ENCODE measurements at places on chromosomes 11 and 22.
A peak's percentile ranks its signal among the peaks of the same experiment; 100 is the strongest.

GRCh38 chr11:2835296-2835695 lies 50.3 kb downstream of the CDKN1C start:
- no peak for DNase-seq

- DNase-seq, result no peak
Observed at GRCh38 chr11:19770277-19770676, 57.6 kb downstream of the NAV2 start.

DNA sequence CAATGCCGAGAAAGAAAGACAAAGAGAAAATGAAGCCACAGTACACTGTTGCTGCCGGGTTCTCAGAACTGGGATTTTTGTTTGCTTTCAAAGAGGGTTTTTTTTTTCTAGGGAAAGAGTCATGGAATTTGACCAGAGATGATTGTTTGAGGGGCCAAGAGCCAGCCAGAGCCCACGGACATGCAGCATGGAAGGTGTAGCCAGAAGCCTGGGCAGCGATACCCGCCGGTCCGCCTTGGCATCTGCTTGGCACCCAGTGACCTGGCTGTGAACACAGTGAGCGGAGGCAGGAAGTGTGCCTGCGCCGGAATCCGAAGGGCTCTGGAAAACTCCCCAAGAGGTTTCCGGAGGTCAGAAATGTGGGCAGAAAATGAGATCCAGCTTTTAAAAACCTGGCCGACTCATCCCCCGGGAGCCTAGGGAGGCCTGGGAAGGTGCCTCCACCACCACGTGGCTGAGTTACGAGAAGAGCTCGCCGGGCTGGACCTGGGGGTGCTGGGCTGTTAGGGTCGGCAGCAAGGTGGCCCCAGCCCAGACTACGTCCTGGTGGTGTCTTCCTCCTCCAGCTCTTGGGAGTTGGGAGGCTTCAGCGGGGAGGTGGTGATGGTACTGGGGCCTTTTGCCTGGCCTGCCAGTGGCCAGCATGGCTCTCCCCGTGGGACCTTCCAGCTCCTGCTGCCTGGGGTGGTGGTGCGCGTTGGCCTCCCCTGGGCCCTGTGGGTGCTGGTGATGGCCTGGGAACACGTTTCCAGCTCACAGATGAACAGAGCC lies 61.6 kb upstream of the PPARA start:
- no peak for DNase-seq

GRCh38 chr11:70109006-70109405 lies 30.9 kb downstream of the ANO1 start:
- no peak for DNase-seq

DNA sequence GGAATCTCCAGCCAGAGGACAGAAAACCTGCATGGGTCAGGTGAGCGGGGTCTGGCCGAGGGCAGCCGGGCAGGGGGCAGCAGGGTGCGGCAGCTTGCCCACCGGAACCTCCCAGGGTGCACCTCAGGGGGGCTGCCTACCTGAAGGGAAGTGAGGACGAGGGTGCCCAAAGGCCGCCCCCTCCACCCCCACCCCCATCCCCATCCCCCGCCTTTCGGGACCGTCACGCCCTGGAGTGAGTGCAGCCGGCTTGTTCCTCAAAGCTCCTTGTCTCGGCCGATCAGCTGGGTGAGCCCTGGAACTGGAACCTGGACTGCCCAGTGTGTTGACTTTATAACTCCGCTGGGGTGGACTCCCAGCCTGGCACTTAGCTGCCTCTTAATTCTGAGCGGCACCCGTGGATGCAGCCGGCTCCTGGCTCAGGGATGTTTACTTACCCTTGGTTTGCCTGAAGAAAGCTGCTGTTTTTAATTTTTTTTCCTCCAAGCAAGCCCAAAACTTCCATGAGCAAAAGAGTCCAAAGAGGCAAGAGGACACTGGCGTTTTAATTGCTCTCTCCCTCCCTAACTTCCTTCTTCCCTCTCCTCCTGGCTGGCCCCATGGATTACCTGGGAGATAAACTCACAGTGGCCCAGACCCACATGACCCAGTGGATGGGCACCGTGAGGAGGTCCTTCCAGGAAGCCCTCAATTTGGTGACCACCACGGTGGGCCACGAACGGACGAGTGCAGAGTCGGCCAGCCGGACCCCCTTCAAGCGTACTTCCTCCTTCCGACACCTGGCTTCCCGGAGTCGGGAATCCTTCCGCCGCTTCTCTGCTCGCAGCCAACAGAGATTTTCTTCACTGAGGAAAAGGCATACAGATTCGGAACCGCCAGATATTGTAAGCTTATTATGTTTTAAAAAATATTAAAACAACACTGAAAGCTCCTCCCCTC lies 87.8 kb upstream of the CRYBB3 start:
- DNase-seq, result no peak

DNA sequence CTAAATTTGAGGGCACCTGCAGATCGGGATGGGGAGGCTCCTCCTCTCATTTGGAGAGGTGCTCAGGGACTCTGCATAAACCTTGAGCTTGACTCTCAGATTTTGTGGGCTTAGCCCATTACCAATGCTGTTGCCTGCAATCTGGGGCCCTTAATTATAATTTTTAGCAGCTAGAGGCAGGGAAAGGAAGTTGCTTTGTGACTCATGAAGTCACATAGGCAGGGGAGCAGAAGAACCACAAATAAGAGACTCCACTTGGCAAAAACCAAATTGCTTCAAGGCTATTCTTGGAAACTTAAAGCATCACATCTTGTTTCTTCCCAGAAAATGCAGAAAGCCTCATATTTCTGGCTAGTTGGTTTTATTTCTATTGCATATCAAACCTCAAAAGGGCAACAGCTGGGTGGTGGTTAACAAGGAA lies 46.9 kb downstream of the MICAL2 start:
- DNase-seq, result no peak

GRCh38 chr11:36724742-36725385 lies 126.8 kb upstream of the RAG2 start:
- no peak for DNase-seq

DNA sequence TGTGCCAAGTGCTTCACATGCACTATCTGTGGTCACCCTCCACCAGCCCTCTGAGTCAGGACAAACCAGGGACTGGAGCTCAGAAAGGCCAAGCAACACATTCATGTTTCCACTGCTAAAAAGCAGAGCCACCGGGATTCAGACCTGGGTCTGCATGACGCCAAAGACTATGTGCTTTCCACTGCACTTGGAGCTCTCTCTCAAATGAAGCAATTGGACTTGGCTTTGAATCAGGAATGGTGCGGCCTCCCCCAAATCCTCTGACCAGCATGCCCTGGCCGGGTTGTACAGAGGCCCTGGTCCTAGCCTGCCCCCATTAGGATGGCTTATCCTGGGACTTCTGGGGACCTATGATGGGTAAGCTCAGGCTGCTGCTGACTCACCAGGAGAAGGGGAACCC lies 80.7 kb downstream of the PKNOX2 start:
- no peak for DNase-seq

GRCh38 chr11:75454987-75455386 lies 22.0 kb upstream of the KLHL35 start:
- DNase-seq, result no peak

- DNase-seq, result no peak
Observed at GRCh38 chr22:35489239-35489638, 51.4 kb upstream of the RASD2 start.

DNA sequence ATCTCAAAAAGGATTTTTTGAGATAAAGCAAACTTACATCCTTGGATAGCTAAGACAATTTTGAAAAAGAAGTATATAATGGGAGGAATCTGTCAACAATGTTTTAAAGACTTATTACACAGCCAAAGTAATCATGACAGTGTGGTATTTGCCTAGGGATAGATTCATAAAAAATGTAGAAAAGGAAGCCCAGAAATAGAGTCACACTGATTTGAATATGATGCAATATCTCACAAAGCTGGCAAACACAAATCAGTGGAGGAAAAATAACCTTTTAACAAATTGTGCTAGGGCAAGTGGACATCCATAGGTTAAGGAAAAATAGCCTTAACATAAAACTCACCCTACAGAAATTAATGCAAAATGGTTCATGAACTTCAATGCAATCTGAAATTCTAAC lies 6.0 kb downstream of the XKR3 start:
- no peak for DNase-seq

GRCh38 chr11:22957786-22958185 lies 97.5 kb upstream of the CCDC179 start:
- DNase-seq, result no peak

DNA sequence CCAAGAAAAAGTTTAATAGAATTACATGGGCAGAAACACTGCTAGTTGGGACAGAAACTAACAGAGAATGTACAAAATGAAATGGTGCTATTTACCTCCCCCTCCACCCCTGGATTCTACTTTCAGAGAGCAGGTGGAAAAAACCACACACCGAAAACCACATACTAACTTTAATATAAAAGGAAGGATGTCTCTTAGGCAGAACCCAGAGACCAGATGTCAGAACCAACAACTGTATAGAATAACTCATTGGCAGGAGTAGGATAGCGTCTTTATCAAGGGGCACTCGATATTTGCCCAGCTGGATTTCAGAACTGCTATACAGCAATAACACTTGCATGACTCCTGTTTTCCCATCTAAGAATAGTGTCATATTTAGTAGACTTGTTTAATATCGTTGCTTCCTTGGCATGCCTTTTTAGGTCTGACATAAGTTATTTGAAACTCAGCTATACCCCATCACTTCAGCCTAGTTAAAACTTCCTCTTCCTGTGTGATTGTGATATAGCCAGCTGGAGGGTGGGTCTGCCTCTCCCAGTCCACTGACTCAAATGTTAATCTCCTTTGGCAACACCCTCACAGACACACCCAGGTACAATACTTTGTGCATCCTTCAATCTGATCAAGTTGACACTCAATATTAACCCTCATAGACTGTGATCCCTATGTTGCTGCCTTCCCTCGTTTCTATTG lies 1.2 kb downstream of the SLC22A25 start:
- no peak for DNase-seq

GRCh38 chr22:36463783-36464184 lies 17.7 kb downstream of the TXN2 start:
- DNase-seq, result no peak

- no peak for DNase-seq
Observed at GRCh38 chr11:127521413-127521812, 520.8 kb upstream of the KIRREL3 start.

- no peak for DNase-seq
Observed at GRCh38 chr22:29703569-29704195, 16.1 kb upstream of the CABP7 start.

- no peak for DNase-seq
Observed at GRCh38 chr11:93340223-93340622, 9.7 kb downstream of the DEUP1 start.

- DNase-seq, result no peak
Observed at GRCh38 chr11:129143335-129143734, 48.8 kb downstream of the ARHGAP32 start.

DNA sequence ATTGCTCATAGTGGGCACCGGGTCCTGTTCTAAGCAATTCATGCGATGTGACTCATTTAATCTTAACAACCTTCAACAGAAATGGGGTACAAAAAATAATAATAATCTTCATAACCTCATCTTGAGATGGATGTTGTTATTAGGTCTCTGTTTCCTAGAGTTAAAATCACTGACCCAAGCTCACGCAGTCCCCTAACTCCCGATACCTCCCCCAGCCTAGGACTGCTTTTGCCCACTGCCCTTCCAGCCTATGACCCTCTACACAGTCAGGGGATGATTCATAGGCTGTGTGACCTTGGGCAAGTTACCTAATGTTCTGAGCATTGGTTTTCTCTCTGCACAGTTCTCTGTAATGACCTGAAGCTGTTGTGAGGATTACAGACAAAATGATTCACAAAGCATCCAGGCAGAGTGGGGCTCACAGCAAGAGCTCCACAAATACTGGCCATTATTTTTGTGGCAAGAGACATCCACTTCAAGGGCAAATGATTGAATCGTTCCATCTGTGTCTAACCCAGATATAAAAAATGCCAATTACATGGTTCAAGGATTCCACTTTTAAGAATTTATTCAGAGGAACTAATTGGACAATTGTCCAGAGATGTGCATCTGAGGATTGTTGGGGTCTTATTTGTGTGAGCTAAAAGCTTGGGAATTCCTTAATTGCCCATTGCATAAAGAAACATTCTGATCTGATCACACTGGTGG lies 20.0 kb downstream of the MTFP1 start:
- no peak for DNase-seq

GRCh38 chr11:36095716-36096115 lies 151.9 kb downstream of the LDLRAD3 start:
- DNase-seq, result no peak

- peak; percentile 65 for DNase-seq
Observed at GRCh38 chr11:44094260-44094868, 1.1 kb upstream of the EXT2 start.

DNA sequence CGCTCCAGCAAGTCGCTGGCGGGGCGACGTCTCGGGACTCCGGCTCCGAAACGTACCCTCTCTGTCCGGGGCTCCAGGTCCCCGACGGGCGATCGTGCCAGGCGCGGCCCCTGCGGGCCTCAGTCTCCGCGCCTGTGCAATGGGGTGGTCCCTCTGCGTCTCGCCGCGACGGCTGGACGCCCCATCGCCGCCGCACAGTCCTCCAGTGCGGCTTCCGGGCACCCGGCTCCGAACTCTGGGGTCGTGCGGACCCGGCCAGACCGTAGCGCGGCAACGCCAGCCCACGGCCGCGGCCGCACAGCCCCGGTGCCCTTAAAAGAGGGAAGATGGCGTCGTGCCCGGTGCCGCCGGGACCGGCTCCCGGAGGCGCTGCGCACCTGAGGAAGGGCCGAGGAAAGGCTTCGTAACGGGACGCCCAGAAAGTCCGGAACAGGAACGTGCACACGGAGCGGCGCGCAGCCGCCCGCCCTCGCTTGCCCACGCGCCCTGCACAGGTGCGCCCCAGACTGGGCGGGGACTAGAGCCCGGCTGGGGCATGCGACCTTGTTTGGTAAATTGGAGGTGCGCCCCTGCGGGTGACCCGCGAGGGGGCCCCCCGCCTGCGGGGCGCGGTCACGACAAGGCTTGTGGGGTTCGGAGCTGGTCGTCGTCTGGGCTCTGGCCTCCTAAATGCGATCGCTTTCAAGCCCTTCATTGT lies 525 bp downstream of the BIK start:
- DNase-seq, result peak; percentile 17

GRCh38 chr22:22103078-22103875 lies 120.7 kb upstream of the TOP3B start:
- no peak for DNase-seq

GRCh38 chr22:39570226-39570625 lies 327 bp upstream of the CACNA1I start:
- no peak for DNase-seq

- no peak for DNase-seq
Observed at GRCh38 chr22:20786048-20786447, 12.1 kb downstream of the SERPIND1 start.

DNA sequence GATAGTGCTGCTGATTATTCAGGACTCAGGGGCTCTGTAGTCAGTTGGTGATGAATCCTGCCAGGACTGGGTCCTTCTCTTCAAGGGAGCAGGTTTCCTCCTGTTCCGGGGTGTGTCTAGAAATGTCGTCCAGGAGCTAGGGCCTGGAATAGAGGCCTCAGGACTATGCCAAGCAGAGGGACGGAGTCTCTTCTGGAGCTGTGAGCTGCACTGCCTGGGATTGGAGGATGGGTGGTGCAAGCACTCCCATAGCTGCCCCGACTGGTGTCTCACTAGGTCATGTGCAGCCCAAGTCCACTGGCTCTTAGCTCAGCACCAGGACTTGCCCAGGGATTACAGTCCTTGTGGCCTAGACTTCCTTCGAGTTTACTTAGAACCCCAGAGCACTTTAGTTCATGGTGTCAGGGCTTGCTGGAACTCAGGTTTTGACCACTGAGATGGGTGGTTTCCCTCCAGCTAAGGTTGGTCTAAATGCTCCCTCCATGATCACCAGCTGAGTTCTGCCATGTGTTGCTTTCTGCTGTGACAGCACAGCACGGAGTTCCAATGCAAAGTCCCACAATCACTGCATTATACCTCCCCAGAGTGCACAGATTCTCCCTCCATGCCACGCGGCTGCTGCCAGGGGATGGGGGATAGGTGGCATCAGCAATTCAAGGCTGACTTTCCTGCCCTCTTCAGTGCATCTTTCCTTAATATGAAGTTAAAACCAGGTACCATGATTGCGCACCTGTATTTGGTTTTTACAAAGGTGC lies 42.6 kb upstream of the SHANK2 start:
- no peak for DNase-seq

All from activated T-helper 1 cell treated with anti-CD3 and anti-CD28 coated beads, Interleukin-12 subunit alpha, Interleukin-12 subunit beta, Interleukin-2, Interleukin-4 antibody, amounts not matched to agents 30 ng/mL and 10 ng/mL and 1 ng/mL, durations not matched to agents 14 hours and 24 hours and 36 hours (primary cell).